Anterior cingulate cortex (tissue), 58 donors: ENCODE measurements at places on chromosomes 11 and 22.

DNA sequence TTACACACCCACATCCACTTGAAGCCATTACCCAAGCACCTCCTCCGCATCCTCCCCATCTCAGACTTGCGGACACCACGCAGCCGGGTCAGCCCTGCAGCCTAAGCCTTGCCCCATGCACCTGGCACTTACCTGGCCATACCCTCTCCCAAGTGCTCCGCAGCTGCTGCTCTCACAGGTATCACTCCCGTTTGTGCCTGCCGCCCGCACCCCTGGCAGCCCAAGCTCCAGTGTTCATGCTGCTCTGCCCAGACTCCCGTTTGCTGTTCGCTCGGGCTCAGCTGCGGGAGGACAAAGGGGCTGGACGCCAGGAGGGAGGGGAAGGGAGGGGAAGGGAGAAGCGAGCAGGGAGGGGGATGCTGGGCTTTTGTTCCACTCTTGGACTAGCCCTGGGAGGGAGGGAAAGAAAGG is at the start of gene KLHL35:
TSS of gene KLHL35 (minus strand) at position 293 of the 411 bp plus-strand sequence. CDS start 2,574 bp downstream, outside the sequence.
- DNase-seq: no peak

GRCh38 chr11:97895572-97895971 is 1125.2 kb upstream of the CNTN5 start:
- no peak for DNase-seq

DNA sequence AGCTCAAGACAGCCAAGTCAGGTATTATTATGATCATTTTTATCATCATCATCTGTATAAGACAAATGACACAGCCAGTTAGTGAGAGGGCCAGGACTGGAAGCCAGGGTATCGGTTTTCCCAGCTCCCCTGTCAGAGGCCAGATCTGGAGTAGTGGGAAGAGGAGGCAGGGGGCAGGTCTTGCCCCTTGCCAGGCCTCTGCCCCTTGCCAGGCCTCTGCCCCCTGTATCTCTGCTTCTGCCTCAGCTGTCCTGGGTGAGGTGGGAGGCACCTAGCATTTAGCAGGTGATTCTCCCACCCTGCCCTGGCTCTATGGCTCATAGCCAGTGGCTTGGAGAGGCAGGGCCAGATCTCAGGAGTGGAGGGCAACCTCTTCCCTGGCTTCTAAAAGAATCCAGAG is 67.3 kb downstream of the PRDM11 start:
- no peak for DNase-seq

DNA sequence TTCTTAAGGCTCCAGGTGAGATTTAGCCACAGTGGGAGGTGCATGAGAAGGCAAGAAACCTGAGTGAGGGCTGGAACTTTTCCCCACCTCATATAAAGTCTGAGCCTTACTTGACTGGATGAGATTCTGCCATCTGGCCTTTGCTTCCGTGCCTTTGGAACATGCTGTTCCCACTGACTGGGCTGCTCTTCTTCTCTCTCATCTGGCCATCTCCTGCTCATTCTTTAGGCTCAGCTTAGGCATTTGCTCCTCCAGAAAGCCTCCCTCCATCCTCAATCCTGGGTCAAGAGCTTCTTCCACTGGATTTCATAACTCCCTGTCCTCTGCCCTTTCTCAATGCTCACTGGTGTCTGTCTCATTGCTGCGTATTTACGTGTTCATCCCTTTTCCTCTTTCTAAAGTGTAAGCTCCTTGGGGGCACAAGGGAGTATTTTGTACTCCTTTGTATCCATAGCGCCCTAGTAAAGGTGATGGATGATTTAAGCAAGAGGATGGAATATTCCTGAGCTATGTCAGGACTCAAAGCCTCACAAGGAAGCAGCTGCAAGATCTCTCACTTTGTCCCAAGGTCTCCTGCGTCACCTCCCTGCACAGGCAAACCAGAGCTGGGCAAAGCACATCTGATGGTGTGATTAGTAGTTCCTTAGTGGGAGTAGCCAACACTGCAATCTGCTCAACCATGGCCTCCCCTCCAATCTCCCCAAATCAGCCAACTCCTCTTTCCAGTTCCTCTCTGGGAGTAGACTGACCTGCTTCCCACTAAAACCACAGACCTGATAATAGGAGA is 15.3 kb downstream of the HSPA8 start:
- no peak for DNase-seq

DNA sequence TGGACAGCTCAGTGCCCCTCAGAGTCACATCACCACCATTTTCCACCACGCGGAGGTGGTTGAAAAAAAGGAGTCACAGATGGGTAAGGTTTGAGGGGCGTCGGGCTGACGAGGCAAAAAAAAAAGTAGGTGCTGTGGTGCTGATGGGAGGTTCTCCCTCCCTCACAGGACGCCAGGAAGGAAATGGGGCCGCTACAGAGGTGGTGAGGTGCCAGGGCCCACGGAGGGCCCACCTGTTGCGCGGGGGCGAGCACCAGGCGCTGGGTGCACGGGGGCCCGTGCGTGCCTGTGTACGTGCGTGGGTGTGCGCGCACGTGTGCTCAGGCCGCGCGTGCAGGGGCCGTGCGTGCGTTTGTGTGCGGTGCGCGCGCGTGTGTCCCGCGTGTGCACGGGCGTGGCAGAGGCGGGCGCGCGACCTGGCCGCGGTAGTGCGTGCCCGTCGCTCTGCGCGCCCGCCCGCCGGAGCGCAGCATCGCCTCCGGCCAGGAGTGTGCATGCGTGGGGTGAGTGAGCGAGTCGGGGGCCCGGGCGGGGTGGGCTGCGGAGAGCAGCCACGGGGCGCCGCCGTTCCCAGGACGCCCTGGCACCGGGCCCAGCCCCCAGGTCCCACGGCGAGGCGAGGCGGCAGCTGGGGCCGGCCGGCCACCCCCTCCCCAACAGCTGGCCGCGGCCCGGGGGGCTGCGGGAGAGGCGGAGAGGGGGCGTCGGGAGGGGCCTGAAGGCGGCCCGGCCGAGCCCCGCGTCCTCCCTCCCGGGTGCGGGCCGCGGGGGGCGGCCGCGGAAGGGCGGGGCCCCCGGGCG is 2.8 kb downstream of the PDGFB start:
- DNase-seq: no peak

- DNase-seq: peak; percentile 39
Measured at GRCh38 chr22:49582181-49582580, 245.5 kb downstream of the BRD1 start.

DNA sequence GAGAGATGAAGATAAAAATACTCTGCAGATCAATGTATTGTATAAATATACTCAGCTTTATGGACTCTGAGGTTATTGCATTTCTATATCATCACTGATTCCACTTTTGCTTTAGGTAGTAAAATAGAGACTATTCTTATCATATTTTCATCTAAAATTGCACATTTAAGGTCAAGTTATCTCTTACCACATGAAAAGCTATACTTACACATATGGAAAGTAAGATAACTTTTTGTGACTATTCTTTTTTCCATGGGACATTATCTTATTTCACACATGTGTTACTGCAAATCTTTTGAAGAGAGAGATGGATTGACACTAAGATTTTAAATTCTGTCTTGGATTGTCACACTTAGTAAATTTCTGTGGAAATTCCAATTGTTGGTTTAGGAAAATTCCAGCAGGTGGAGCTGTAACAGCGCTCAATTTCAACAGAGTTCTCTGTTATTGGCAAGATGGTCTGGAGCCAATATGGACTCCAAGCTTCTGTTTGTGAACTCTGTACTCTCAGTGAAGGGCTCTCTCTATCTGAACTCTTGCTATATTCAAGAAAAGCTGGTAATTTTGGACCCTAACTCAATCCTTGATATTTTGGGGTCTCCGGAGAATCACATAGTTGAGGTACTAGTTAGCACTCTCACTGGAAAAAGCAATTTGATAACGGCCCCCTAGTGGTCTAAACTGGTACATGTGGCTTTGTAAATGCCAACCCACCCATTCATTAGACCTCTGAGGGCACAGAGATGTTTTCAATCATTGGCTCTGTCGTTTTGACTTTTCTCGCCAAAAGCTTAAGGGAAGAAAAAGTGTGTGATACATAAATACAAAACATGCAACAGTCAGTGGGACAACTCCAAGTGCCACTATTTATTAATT is 429.7 kb downstream of the ETS1 start:
- no peak for DNase-seq

DNA sequence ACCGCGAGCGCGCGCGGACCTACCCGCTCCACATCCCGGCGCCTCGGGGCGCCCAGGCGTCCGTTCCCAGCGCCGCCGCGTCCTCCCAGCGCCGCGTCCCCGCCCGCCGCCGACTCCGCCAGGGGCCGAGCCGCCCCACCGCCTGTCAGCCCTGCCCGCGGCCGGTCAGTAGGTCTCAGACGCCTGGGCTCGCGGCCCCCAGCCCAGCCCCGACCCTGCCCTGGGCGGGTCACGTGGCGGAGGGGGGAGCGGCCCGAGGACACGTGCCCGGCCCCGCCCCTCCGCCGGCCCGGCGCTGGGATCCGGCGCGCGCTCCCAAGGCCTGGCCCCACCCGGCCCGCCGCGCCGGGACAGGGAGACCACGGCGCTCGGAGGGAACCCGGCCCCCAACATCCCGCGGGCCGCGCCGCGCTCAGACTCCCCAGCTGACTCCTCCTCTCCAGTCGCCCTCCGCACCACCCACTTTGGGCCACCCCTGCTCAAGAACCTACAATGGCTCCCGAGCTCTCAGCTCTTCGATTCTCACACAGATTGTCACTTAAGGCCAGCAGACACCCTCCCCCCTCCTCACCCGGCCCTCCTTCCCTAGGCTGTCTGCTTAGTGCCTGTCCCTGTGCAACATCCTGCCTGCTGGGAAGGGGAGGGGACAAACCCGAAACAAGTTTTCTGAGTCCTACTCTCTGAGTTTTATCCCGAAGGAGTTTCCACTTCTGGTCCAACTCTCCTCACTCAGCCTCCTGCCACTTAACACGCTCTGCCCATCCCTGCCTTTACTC is at the start of gene RAB3IL1:
TSS of gene RAB3IL1 (minus strand) at position 233 of the 776 bp plus-strand sequence. CDS start at position 34, 199 bp downstream.
- no peak for DNase-seq

GRCh38 chr11:76604081-76604625 is 66.4 kb downstream of the LRRC32 start:
- DNase-seq: peak; percentile 48

DNA sequence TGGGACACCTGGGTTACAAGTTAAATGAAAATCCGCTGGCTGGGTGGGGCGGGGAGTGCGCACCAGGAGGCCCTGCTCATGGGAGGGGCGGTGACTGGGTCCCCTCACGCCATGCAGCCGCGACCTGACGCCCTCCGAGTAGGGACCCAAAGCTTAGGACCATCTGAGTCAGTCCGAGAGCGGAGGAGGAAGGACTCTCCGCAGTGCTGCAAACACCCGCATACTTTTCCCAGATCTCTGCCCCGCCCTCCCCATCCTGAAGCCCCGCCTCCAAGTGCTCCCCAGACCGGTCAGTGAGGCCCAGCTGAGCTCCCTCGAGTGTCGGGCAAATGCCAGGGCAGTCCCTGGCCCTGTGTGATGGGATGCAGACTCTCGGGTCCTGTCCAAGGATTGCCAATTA is 6.6 kb upstream of the FLI1 start:
- DNase-seq: no peak

- no peak for DNase-seq
Measured at GRCh38 chr11:111344032-111344431, 35.0 kb downstream of the POU2AF1 start.

GRCh38 chr11:111549869-111550203 is 9.3 kb downstream of the LAYN start:
- no peak for DNase-seq

- DNase-seq: no peak
Measured at GRCh38 chr22:36317658-36318271, 64.8 kb downstream of the APOL1 start.

DNA sequence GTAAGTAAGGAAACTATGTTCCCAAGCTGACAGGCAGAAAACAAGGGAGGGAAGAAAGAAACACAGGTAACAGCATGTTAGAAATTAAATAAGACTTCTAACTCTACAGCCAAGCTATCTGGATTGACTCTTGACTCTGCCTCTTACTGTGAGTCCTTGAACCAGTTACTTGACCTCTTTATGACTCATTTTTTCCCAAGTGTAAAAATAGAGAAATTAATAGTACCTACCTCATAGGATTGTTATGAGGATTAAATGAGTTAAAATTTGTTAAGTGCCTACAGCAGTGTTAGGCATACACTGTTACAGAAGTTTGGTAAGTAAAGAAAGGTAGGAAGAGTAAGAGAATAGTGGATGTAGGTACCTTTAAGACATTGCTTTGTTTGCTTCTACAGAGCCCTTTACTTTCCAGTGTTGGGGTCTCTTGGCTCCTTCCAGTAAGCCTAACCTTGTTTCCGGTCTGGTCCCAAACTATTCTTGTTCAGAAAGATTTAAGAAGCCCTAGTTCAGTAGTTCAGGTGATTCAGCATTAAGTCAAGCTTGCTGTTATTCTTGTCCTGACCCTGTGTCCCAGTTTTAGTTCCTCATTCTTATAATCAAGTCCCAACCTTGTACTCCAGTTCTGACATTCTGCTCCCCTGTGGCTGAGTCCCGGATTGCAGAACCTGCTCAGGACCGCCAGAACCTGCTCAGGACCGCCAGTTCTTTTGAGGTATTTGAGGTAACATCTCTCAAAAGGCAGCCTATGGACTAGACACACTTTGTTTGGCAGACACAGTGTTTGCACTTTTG is 963.4 kb upstream of the CCDC90B start:
- DNase-seq: no peak

DNA sequence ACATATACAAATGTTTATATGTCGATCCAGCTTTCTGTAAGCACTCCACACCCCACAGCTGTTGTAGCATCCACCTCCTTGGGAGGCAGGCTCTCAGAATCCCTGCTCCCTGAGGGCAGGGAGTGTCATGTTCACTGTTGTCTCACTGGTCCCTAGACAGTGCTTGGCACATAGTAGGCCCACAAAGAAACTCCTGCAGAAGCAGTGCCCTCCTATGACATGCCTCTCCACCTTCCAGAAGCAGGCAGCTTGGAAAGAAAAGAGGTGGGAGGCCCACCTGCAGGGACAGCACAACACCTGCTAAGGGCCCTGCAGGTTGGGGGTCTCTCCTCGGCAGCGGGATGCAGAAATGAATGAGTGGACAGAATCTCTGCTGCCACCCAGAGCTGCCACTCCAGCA is 11.1 kb upstream of the CDC42EP2 start:
- DNase-seq: no peak

GRCh38 chr11:68439355-68440065 is 21.0 kb upstream of the PPP6R3 start:
- DNase-seq: no peak

DNA sequence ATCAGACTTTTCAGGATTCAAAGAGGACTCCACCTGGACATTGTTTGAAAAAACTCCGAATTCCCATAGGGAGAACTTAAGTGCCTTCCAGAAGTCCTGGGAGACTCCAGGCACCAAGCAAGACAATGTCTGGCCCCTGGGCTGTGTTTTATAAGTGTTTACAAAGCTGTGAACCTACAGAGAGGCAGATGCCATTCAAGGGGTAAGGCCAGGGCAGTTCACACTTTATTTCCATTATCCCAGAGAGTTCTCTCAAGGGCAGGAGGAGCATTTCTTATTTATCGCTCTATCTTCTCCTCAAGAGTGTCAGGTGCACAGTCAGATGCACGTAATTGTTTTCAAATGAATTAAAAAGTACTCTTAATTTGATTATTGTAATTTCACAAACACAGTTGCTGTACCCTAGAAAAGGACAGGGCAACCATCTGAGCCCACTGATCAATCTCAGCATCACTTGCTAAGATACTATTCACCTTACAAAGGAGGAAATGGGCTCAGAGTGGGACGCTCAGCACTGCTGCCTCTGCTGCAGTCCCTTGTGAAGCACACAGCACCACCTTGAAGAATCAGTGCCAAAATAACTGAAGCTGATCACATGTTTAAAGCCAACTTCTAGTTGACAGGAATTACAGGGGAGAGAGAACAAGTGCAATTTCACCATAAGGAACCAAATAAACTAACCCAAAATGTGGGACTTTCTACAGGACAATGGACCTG is 35.0 kb downstream of the RASSF10 start:
- DNase-seq: no peak
